ENCODE measurements at places on chromosomes 7 and 10. TPM values are rescaled to one million over a fixed set of nuclear protein-coding genes. Genes with fewer than 3 reads are reported as not detected.

AKR1C4 gene
- not detected for total RNA-seq

MYPN gene
- total RNA-seq: not detected

MBL2 gene
- not detected for total RNA-seq

OR2A1 gene
- total RNA-seq: not detected

SPDYE11 gene
- 0.13 TPM for total RNA-seq

PGAM2 gene
- not detected for total RNA-seq

DNA sequence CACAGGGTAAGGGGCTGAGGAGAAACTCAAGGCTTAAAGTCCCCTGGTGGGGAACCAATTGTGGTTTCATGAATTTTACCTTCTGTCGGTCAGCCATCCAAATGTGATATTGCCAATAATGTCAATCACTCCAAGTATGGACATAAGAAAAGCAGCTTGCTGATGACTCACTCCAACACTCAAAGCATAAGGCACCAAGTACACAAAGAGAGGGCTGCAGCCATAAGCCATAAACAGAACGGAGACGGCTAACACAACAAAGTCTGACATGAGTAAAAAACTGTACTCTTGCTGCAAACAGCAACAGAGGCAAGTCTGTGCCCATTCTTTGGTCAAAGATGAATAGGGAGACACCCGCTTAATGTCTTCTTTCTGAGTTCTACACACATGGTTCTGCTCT is 24.2 kb downstream of the IFIT5 start:
- no peak overlapping the region for H3K4me3 ChIP-seq
- H3K4me1 ChIP-seq: no peaks in the 10 kb centered on the region
- H3K27ac ChIP-seq: no peak overlapping the region
- DNase-seq: no peak
- no peaks in the 10 kb centered on the region for H3K27me3 ChIP-seq

GRCh38 chr7:140159497-140159896 is 17.3 kb downstream of the KDM7A start:
- H3K36me3 ChIP-seq: no peaks in the 10 kb centered on the region
- no peak overlapping the region for H3K4me3 ChIP-seq
- H3K27me3 ChIP-seq: no peaks in the 10 kb centered on the region

- no peak overlapping the region for H3K4me3 ChIP-seq
- no peak for DNase-seq
- H3K27me3 ChIP-seq: peaks cover 2% of the 10 kb centered on the region
- no peak overlapping the region for H3K27ac ChIP-seq
- H3K36me3 ChIP-seq: no peaks in the 10 kb centered on the region
Observed at GRCh38 chr10:49241385-49241784, 53.2 kb upstream of the TMEM273 start.

DNA sequence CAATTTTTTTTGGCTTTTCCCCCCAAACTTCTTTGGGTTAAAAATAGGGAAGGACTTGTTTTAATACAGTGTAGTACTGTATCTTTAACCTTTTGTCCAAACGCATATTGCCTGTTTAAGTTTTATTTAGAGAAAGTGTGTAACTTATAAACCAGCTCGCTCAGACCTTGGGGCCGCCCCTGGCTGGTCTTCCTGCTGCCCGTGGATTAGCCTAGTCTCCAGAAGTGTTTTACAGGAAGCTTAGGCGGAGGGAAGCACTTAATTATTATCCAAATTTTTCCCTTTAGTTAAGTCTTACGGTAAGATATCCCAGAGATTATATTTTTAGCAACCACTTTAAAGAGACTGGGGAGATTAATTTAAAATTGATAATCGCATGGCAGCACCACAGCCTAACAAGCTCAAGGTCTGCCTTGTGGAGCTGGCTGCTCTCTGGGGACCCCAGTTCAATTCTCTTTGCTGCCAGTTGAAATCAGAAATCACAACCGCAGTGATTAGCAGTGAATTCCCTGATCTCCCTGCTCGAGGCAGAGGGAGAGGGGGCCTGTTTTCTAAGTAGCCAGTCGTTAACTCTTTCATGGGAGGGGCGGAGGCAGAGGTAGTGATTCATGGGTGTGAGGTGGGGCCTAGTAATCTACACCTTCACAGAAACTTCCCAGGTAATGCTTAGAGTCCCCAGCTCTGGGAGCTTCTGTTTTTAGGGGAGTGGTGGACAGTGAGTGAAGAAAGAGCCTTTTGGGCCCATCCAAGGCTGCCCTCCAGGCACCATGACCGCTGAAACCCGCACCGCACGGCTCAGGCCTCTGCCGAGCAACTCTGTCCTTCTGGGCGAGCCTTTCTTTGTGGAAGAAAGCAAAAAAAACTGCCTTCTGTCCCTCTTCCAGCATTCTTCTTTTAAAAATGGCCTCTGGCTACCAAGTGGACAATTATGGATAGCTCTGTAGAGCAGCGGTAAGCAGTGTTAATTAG is 548.7 kb upstream of the GALNT17 start:
- H3K4me3 ChIP-seq: no peak overlapping the region
- peaks cover 2% of the 10 kb centered on the region for H3K27me3 ChIP-seq
- DNase-seq: no peak
- no peak overlapping the region for H3K27ac ChIP-seq
- peaks cover 62% of the 10 kb centered on the region for H3K4me1 ChIP-seq
- H3K36me3 ChIP-seq: no peaks in the 10 kb centered on the region

- no peak for DNase-seq
- peaks cover 19% of the 10 kb centered on the region for H3K27me3 ChIP-seq
- H3K4me1 ChIP-seq: peaks cover 7% of the 10 kb centered on the region
Observed at GRCh38 chr10:103648636-103649532, 155.4 kb downstream of the NEURL1 start.

DNA sequence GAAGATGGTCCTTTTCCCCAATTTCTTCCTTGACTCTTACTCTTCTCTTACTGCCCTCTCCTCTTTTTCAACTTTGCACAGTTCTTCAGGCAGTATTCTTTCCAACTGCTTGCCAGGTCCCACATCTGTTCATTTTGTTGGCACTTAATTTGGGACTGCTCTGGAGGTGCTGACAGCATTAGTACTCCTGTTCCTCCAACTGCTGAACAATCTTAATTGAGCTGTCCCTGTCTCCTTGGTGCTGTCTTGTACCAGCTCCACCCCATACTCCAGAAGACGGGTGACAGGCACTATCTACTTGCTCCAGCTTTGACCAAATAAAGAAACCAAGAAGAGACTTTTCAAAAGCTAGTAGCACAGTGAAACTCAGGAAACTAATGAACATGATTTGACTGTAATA is 160.0 kb downstream of the PDE1C start:
- no peak overlapping the region for H3K4me3 ChIP-seq
- no peaks in the 10 kb centered on the region for H3K36me3 ChIP-seq
- no peak overlapping the region for H3K27ac ChIP-seq
- no peak for DNase-seq
- H3K4me1 ChIP-seq: no peaks in the 10 kb centered on the region

GRCh38 chr10:100984672-100985177 is 2.6 kb downstream of the MRPL43 start:
- no peak for DNase-seq
- peaks cover 26% of the 10 kb centered on the region for H3K36me3 ChIP-seq
- no peak overlapping the region for H3K27ac ChIP-seq
- peaks cover 17% of the 10 kb centered on the region for H3K27me3 ChIP-seq
- peaks cover 12% of the 10 kb centered on the region for H3K4me1 ChIP-seq

GRCh38 chr10:58781873-58782488 is 269.3 kb downstream of the BICC1 start:
- H3K27ac ChIP-seq: no peak overlapping the region
- no peaks in the 10 kb centered on the region for H3K36me3 ChIP-seq
- no peaks in the 10 kb centered on the region for H3K27me3 ChIP-seq
- no peak overlapping the region for H3K4me3 ChIP-seq
- DNase-seq: peak; percentile 30
- H3K4me1 ChIP-seq: no peaks in the 10 kb centered on the region

- no peak overlapping the region for H3K27ac ChIP-seq
- peaks cover 5% of the 10 kb centered on the region for H3K27me3 ChIP-seq
- no peak overlapping the region for H3K4me3 ChIP-seq
- H3K36me3 ChIP-seq: peaks cover 4% of the 10 kb centered on the region
- DNase-seq: no peak
- no peaks in the 10 kb centered on the region for H3K4me1 ChIP-seq
Observed at GRCh38 chr10:85603151-85603940, 763.2 kb downstream of the GRID1 start.

DNA sequence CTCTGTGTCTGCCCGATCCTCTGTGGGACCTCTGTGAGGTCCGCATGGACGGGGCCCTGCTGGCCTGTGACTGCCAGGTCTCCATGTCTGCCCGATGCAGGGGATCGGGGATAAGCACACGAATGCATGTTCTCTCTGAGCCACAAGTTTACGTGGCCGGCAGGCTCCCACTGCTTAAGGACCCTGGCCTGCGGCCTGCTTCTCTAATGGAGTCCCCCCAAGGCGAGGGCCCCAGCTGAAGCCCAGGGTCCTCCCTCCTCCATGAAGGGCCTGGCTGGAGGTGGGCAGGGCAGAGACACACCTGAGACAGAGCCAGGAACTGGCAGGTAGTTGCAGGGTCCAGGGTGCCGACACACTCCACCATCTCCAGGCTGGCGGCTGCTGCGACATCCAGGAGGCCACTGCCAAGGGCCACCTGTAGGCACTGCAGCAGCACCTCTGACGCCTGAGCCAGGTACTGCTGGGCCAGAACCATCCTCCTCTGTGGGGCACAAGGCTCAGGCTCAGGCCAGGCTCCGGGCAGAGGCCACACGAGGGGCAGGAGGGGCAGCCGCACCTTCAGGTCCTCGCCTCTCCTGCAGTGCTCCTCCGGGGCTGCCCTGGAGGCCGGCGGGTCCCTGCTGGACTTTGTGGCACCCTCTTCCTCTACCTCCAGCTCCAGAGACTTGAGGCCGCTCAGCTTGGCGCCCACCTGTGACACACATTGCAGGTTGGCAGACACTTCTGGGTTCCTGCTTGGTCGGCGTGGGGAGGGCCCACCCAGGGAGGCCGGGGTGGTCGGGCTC is 60.9 kb upstream of the NKX6-2 start:
- no peak overlapping the region for H3K27ac ChIP-seq
- H3K27me3 ChIP-seq: peaks cover 5% of the 10 kb centered on the region
- no peaks in the 10 kb centered on the region for H3K4me1 ChIP-seq
- no peak for DNase-seq

GRCh38 chr7:104625956-104626355 is 297.6 kb downstream of the LHFPL3 start:
- H3K4me3 ChIP-seq: no peak overlapping the region
- no peak overlapping the region for H3K27ac ChIP-seq

GRCh38 chr10:120741396-120741795 is 109.8 kb upstream of the WDR11 start:
- no peaks in the 10 kb centered on the region for H3K36me3 ChIP-seq
- no peaks in the 10 kb centered on the region for H3K4me1 ChIP-seq
- no peak overlapping the region for H3K4me3 ChIP-seq
- H3K27ac ChIP-seq: no peak overlapping the region
- no peak for DNase-seq

DNA sequence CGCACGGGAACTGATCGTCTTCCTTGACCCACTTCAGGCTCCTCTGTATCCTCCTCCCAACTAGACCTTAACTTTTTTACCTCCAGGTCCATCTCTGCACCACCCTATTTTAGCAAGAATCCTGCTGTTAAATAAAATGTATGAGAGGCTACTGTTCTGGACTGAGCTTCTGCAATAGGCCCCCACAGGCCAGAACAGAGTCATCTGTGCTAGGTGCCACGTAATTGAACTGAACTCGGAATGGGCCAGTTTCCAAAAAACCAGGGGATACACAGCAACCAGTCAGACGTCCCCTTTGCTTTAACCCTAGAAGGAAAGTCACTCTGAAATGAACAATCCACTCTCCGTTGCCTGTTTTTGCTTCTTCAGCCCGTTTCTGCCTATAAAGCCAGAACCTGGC is 71.3 kb downstream of the CHST15 start:
- peaks cover 65% of the 10 kb centered on the region for H3K36me3 ChIP-seq
- H3K27ac ChIP-seq: no peak overlapping the region
- no peak for DNase-seq
- peaks cover 22% of the 10 kb centered on the region for H3K27me3 ChIP-seq
- peaks cover 15% of the 10 kb centered on the region for H3K4me1 ChIP-seq

DNA sequence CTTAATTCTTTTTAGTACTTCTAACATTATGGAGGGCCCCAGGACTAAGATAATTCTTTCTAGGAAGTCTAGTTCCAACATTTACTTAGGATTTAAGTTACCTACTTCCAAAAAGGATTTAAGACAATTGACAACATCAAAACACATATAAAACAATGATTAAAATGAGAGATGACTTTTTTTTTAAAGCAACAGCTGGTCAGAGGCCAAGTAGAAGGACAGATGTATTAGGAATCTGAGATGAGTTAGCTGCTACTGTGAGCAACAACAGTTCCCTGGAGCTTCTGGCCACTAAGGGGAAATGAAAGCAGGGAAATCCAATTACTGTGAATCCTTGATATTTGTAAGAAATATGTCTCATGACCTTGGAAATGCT is 222.3 kb downstream of the PHTF2 start:
- no peak overlapping the region for H3K27ac ChIP-seq
- no peak overlapping the region for H3K4me3 ChIP-seq
- no peak for DNase-seq

DNA sequence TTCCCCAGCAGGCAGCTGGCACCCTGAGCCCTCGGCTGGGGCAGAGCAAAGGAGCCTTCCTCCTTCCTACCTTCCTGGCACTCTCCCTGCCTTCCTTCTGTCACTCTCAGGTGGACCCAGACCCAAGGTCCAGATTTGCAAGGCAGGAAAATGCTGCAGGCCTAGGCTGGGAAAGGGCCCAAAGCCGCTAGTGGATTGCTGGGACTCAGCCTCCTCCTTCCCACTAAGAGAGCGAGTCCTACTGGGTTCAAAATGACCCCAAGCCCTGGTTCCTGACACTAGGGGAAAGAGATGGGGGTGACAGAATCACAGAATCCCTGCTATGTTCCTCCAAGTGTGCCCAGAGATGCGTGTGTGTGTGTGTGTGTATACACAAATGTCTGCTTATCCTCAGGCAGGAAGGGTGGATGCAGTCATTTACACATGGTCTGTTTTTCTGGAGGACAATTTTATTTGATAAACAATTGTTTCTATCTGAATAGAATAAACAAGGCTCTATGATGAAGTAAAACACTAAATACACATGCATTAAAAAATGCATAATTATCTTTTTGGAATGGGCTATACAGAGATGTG is 1.3 kb upstream of the PLAU start:
- peaks cover 10% of the 10 kb centered on the region for H3K27me3 ChIP-seq
- H3K4me3 ChIP-seq: peak overlapping the region; percentile 93
- DNase-seq: no peak
- no peaks in the 10 kb centered on the region for H3K36me3 ChIP-seq

DNA sequence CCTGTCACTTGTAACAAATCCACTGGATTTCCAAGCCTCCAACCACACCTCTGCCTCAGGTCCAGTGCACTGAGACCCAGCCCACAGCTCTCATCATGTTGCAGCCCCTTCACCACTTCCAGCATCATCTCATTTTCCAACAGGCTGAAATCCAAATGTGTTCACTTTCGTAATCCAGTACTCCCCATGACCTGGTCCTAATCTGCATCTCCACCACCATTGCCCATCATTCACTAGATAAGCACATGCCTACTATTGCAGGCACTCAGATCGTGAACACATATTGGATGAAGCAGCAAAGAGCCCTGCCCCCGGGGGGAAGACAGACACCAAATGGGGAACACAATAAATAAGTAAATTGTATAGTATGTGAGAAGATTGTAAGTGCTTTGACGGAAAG is 76.1 kb upstream of the INSIG1 start:
- H3K27me3 ChIP-seq: peaks cover 10% of the 10 kb centered on the region
- peaks cover 26% of the 10 kb centered on the region for H3K4me1 ChIP-seq
- no peak for DNase-seq
- H3K27ac ChIP-seq: no peak overlapping the region
- H3K4me3 ChIP-seq: no peak overlapping the region
- H3K36me3 ChIP-seq: no peaks in the 10 kb centered on the region

- H3K27ac ChIP-seq: no peak overlapping the region
- peaks cover 28% of the 10 kb centered on the region for H3K4me1 ChIP-seq
- DNase-seq: no peak
- H3K27me3 ChIP-seq: peaks cover 4% of the 10 kb centered on the region
Observed at GRCh38 chr7:150715293-150715692, 1.1 kb upstream of the GIMAP1 start.
